Activated T-cell treated with anti-CD3 and anti-CD28 coated beads for 48 hours (primary cell): ENCODE measurements at places on chromosomes 7 and 10.

DNA sequence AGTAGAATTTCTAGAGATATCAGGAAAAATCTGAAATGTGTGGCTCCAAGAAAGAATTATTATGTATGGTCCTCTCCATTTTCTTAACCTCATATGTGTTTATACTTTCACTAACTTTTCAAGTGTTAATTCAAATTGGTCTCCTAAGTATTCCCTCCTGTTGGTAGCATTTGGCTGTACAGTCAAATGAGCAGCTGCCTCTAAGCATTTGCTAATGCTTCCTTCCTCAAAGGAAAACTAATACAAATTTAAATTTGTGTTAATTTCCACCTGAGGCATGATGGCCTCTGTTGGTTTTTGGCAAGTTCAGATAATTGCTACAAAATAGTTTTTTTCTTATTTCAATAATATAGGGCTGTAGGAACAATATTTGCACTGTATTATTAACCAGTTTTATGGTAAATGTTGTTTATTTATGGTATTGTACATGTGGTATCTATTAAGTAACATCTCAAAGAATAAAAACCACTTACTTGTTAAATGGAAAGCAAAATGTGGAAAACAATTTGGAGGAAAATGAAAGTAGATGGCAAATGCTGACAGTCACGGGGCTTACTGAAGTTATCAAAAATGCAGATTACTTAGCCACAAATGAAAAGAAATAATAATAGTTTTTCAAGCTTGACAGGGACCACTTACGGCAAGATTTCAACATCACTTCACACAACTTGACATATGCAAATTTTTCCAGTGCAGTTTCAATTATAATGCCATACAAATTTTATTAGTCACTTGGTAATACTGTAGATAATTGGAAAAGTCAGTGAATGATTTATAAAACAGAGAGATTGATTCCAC is 299.3 kb upstream of the MEOX2 start:
- DNase-seq, result no peak

- DNase-seq, result no peak
Observed at GRCh38 chr10:115761166-115761565, 511.8 kb downstream of the GFRA1 start.

GRCh38 chr10:69346776-69347175 is 68.5 kb downstream of the HK1 start:
- DNase-seq, result no peak

DNA sequence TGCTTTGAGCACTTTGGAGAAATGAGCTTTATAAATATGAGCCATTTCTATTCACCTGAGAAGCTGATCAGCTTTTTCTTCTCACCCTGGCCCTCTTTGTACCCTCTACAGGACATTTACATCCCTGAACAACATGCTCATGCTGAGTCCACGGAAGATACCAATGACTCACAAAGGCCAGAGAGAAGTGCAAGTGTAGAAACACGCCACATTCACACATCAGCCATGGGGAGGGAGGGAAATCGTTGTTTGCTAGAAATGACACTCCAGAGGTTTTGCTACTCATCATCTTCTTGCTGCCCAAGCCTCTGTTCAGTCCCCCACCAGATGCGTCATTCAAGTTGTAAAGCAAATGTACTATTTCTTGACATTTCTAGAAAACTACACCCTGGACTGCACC is 2.8 kb upstream of the UCN3 start:
- DNase-seq, result no peak

GRCh38 chr10:7435674-7436073 is 24.8 kb upstream of the SFMBT2 start:
- DNase-seq, result no peak

- no peak for DNase-seq
Observed at GRCh38 chr7:24727154-24728120, 29.8 kb downstream of the GSDME start.

- DNase-seq, result no peak
Observed at GRCh38 chr7:2821161-2821841, 22.8 kb downstream of the GNA12 start.

DNA sequence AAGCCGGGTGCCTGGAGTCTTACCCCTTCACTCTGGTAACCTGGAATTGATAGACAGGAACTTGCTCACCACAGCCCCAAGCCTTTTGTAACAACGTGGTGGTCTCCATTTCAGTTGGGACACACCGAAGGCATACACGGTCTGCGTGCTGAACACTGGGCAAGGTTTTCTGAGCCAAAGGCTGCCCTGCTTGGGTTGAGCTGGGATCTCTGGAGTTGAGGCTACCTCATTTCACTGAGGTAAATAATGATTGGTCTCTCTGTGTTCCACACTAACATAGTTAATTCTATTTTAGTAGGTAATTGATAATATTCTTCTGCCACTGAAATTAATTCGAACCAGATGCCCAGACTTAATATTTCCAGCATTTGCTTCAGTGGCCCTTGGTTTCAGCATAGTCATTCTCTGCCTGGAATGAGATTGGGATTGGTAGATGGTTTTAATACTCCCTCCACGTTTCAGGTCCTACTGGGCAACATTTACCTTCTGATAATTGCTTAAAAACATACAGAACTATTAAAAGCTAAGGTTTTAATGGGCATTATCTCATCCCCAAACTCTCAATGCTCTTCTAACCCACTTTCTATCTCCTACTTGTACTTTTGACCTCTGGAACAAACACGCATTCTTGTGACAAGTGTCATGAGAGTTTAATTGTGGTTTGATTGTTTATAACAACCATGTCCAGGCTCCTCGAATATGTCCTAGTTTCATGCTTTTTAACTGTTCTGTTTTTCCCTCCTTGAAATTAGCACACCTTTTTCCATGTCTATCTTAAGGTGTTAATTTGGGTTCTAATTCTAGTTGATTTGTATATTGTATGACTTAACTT is 202.3 kb upstream of the KLF6 start:
- DNase-seq, result no peak

- no peak for DNase-seq
Observed at GRCh38 chr10:60172363-60172990, 217.2 kb downstream of the ANK3 start.

DNA sequence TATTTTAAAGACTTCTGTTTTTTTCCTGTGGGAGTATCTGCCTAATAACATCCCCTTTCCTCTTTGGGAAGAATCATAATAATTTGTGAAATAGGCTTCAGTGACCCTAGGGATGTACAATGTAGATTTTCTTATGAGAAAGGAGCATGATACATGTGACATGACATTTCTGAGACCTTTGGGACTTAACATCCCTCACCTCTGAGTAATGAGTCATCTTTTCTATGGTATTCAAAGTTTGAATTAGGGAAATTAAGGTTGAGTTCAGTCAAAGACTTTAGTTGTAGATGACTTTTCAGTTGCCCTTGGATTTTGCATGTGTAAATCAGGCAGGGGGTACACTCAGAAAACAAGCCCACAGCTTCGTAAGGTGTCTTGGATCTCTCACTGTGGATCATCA is 14.3 kb downstream of the GRK5 start:
- no peak for DNase-seq

- no peak for DNase-seq
Observed at GRCh38 chr10:99873846-99874245, 91.4 kb downstream of the ABCC2 start.

GRCh38 chr10:77792155-77792554 is 134.4 kb downstream of the DLG5 start:
- DNase-seq, result no peak

GRCh38 chr10:80685355-80685754 is 147.7 kb downstream of the SH2D4B start:
- no peak for DNase-seq

DNA sequence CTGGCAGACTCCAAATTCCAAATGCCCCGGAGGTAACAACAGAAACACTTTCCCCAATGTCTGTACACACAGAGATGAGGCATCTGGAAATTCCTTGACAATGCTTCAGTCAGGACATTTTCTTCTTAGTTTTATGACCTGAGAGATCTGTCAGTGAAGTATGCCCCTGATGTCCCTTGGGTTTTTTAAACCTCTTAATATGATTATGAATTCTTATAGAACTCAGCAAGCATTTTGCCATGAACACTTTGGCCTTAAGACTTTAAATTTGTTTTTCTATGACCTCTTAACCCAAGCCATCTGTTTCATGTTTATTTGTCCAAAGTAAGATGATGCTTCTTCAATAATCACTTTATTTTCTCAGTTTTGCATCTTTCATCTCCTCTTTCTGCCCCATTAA is 1206.2 kb downstream of the GATA3 start:
- DNase-seq, result no peak

- DNase-seq, result no peak
Observed at GRCh38 chr7:66140924-66141323, 26.3 kb downstream of the CRCP start.

- no peak for DNase-seq
Observed at GRCh38 chr7:80642871-80643270, 4.4 kb downstream of the CD36 start.

DNA sequence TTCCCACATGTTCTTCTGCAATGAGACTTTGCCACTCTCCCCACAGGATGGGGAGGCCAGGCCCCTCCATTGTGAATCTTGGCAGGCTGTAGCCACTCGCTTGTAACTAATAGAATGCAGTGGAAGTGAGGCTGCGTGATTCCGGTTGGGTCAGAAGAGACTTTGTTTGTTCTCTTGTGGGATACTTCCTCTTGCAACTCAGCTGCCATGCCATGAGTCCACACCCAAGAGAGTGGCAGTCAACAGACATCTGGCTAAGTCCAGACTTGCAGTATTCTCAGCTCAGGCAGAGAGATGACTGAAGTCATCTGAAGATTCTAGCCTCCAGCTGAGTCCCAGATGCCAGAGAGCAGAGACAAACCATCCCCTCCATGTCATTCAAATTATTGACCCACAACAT is 153.4 kb upstream of the GDF10 start:
- DNase-seq, result no peak

DNA sequence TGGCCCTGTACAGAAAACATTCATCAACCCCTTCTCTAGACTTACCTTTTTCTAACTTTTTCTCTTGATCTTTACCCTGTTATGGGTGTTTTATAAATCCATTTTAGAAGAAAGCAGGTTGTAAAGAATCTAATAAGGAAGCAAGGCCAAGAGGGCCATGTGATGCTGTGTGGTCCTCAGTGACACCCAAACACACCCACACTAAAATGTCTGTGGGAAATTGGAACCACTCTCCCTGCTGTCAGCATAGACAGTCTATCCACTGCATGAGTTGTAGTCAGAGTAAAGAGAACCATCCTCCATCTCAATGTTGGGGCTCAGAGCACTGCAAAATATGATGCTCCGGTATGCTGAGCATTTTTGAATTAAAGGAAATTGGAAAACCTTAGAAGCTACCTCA is 235.5 kb downstream of the SKIDA1 start:
- no peak for DNase-seq

GRCh38 chr7:14988941-14989340 is 86.4 kb upstream of the DGKB start:
- DNase-seq, result no peak

DNA sequence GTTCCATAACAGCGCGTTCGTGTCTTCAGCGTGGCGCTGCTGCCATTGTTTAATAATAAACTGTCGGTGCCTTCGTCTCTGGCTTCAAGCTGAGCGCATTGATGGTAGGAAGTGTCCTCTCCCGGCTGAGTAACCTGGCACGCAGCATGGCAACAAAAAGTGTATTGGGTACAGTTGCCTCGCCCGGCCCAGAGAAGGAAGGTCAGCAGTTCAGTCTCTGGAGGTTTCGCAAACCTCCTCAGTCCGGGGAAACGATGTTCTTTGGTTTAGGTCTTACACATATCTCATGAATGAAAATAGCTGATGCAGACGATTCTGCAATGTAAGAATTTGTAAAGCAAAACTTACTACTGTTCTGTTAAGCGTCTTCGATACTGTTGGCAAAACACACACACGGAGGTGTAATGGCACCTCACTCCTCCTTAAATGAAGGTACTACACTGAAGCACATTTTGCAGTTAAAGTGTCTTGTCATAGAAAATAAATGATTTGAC is 739 bp upstream of the CCDC186 start:
- DNase-seq, result no peak

GRCh38 chr10:85319826-85320225 is 991.4 kb downstream of the CCSER2 start:
- no peak for DNase-seq

GRCh38 chr7:140122965-140123364 is 53.8 kb downstream of the KDM7A start:
- no peak for DNase-seq

GRCh38 chr10:125050383-125050782 is 108.5 kb downstream of the ZRANB1 start:
- no peak for DNase-seq

DNA sequence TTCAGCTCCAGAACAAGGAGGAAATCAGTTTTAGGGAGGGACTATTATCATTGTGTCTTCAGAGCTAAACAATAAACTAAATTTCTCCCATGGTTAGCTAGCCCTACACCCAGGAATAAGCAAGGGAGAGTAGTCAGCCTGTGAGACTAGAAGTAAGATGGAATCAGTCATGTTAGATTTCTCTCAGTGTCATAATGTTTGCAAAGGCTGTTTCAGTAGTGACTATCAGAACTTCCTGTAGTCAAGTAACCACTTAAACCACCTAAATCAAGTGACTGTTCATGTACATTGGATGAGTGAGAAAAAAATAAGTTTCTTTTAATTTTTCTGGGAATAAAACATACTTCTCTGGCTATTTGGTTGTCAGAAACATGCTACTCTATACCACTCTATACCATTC is 121.6 kb downstream of the KCND2 start:
- DNase-seq, result no peak

DNA sequence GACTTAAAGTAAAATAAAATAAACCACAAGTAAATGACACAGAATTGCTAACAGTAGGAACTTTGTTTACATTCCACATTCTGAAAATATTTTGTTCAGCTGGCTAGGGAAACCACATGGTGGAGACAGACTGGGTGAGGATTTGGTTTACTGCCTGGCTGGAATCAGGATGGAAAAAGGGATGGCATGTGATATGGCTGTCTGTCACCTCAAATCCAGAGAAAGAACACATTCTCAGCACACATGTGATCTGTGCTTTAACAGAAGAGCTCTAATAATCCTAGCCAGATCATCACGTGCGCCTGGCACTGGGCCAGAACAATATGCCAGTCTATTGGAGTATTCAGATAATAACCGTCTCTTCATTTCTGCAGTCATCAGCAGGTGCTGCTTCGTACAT is 90.9 kb upstream of the PIP4K2A start:
- no peak for DNase-seq
